ENCODE measurements at places on chromosomes 1 and 21. TPM values are rescaled to one million over a fixed set of nuclear protein-coding genes. Genes with fewer than 3 reads are reported as not detected.
A peak's percentile ranks its signal among the peaks of the same experiment; 100 is the strongest.

- no peak for DNase-seq
These were observed 497 bp upstream of the FUCA1 start for GRCh38 chr1:23868557-23869016.

- DNase-seq, result no peak
These were observed 98.0 kb downstream of the KCNH1 start for GRCh38 chr1:211035821-211036380.

NTNG1 gene
- total RNA-seq, result 42.3 TPM

GRCh38 chr1:152411134-152411533, 2.9 kb downstream of the CRNN start:
- DNase-seq, result no peak

- no peak for DNase-seq
These were observed 36.4 kb upstream of the JAK1 start for GRCh38 chr1:65002508-65003315.

GRCh38 chr1:8976896-8977450, 31.3 kb downstream of the CA6 start:
- no peak for DNase-seq

- no peak for DNase-seq
These were observed 16.0 kb downstream of the ITPKB start for GRCh38 chr1:226722901-226723656.

DNA sequence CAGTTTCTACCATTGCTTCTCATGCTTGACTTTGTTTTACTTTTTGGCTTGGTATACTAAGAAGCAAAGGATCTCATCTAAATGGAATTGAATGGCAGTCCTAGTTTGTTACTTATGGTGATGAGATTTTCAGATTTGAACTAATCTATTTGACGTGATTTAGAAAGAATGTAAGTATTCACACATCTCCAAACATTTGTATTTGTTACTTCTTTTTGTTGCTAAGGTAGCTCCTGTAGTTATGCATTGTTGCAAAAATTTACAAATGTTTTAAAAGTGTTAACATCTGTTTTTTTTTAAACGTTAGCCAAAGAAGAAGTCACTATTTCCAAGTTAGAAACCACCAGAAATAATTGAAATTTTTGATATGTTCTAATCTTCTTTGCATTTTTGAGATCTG, 222.5 kb downstream of the RPS6KC1 start:
- DNase-seq, result no peak

ORC1 gene
- 1.6 TPM for total RNA-seq

CELSR2 gene
- 4.3 TPM for total RNA-seq

DNA sequence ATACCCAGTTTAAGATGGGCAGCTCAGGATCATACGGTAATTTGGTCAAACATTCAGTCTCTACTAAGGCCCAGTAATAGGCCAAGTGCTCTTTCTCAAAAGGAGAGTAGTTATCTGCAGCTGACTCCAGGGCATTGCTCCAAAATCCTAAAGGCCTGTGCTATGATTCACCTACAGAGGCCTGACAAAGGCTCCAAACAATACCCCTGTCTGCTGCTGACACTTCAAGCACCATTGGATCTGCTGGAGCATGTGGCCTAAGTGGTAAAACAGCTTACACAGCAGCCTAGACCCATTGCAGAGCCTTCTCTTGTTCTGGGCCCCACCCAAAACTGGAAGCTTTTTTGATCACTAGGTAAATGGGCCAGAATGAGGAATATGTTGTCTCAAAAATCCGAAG, 22.8 kb downstream of the SLAMF7 start:
- no peak for DNase-seq

DNA sequence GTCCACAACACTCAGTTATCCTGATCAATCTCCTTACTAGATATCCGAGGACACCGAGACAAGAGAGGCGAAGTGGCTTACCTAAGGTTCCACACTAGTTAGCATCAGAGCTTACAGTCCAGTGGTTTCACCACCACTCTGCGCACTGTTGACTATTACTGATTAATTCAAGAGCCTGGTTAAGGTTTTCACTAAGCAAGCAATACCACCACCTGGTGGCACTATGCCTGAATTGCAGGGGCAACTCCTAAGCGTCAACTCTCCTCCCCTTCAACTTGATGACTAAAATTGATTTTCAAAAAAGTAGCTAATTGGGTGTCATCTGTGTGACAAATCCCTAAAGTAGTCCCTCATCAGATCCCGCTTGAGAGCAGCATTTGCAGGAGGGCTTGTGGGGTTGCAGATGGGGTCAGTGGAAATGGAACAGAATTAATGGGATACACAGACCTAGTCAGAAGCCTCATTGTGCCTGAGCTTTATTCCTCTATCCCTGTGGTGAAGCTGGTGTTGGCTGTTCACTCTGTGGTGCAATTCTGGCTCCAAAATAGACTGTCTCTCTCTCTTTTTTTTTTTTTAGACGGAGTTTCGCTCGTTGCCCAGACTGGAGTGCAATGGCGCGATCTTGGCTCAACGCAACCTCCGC, 9.1 kb downstream of the TTC22 start:
- peak; percentile 20 for DNase-seq

GRCh38 chr1:20958430-20958829, 171.3 kb upstream of the HP1BP3 start:
- DNase-seq, result no peak

DNA sequence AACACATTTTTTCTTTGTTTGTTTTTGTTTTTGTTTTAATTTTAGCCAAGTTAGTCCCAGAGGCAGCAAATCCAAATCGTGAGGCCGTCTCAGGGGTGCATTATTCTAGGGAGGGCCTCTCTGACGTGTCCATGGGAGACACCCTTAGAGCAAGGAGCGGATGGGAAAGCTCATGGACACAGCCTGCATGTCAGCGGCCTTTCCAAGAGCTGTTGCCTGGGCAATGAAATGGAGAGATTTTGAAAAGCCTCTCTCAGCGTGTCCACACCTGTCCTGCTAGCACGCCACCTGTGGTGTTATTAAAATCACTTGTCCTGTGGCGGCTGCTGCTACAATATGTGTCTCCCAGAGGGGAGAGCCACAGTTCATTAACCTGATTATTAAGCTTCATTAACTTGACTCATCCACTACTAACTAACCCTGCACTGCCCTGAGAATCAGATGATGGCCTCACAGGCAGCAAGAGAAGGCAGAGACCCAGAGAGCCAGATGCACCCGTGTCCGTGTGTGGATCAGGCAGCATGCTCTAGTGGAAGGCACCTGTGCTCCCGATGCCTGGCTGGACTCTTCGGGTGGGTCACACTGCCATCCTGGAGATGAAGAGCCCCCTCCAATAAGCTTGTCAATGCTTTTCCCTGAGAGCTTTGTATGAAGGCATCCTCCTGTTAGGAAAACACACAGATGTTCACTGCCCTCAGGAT, 133.3 kb downstream of the PGBD5 start:
- no peak for DNase-seq

GRCh38 chr1:76021846-76022245, 52.7 kb upstream of the ST6GALNAC3 start:
- DNase-seq, result no peak

DNA sequence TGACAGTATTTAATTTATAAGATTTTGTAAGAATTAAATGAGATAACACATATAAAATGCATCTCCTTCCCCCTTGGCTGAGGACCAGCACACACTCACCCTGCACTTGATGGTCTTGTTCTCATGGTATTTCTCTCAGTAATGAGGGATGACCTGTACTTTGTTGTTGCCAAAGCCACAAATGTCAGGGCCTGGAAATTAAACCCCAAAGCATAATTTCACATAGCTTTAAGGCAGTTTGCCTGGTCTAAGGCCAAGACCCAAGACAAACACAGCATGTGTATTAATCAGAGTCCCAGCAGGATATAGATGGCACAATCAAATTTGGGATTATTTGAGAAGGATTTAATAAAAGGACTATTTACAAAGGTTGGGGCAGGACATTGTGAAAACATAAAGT, 48.6 kb upstream of the EPS15 start:
- no peak for DNase-seq

MCOLN2 gene
- not detected for total RNA-seq

- no peak for DNase-seq
These were observed 45.5 kb downstream of the MRPL37 start for GRCh38 chr1:54245501-54245900.

DNA sequence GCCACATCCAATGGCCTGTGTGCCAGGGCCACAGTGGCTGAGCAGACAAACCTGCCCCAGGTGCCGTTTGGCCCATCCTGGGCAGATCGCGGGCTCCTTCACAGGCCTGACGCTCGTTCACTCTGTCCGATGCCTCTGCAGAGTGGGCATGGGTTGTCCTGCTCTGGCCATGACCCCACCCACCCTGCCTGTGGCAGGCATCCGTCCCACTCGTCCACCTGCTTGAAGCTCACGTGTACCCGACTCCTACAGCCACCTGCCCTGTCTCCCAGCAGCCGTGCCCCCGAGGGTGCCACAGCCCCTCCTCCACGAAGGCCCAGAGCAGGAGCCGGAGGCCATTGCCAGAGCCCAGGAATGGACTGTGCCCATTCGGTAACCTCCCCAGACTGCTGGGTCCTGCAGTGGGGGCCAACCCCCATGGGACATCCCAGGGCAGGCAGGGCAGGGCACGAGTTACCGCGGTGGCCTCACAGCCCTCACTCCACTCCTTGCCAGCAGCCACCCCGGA, 41.9 kb downstream of the TRIM11 start:
- DNase-seq, result no peak

LMOD1 gene
- not detected for total RNA-seq

DNA sequence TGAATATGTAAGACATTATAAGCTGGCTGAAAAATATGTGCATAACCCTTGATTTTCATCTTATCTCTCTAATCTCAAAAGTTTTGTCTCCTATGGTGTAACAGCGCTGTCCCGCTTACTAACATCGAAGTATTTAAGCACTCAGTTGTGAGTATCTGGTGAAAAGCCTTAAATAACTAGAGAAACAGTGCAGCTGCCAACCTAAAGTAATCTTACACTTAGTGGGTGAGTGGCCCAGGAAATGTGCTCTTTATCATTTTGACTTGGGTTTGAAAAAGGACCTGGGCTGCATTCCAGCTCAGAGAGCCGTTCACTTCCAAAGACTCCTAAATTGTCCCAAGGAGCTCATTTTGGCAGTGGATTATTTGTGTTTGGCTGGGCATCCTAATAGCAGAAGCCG, 225.9 kb downstream of the SPATA17 start:
- no peak for DNase-seq

SFN gene
- not detected for total RNA-seq

GRCh38 chr1:8506995-8507615, 189.2 kb downstream of the SLC45A1 start:
- DNase-seq, result no peak

DNA sequence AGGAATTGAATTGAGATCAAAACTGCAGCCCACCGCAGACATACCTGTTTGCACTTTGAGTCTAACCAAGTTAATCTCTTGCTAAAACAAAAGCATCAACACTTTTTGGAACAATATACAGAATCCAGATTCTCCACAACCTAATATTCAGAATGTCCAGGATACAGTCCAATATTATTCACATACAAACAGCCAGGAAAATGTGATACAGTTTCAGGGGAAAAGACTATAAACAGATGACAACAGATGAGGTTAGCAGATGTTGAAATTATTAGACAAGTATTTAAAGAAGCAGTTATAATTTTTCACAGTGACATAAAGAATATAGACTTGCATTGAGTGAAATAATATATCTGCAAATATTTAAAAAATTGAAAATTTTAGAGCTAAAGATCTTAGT, 678.1 kb upstream of the CXADR start:
- no peak for DNase-seq

GSTM2 gene
- 6.2 TPM for total RNA-seq

SPATA21 gene
- total RNA-seq, result not detected

CTSS gene
- 137 TPM for total RNA-seq

GRCh38 chr1:3349161-3349967, 105.1 kb upstream of the ARHGEF16 start:
- DNase-seq, result no peak

GRCh38 chr1:67642629-67643028, 42.4 kb upstream of the GADD45A start:
- no peak for DNase-seq

DNAJC6 gene
- total RNA-seq, result 3.3 TPM

FHL3 gene
- 55.4 TPM for total RNA-seq

DNA sequence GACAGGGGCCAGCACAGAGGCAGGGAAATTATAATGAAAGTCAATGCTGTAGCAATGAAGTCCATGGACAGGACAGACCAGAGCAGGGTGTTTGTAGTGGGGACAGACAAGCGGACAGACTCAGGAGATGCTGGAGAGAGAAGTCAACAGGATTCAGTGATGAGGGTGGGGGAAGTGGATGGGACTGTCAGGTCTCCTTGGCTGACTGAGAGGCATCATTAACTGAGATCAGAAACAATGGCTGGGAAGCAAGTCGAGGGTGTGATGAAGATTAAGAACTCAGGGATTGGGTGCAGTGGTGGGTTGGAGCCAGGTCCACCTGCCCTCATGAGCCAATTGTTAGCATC, 25.5 kb downstream of the CD58 start:
- DNase-seq, result no peak

EPHB2 gene
- 71.1 TPM for total RNA-seq

DNA sequence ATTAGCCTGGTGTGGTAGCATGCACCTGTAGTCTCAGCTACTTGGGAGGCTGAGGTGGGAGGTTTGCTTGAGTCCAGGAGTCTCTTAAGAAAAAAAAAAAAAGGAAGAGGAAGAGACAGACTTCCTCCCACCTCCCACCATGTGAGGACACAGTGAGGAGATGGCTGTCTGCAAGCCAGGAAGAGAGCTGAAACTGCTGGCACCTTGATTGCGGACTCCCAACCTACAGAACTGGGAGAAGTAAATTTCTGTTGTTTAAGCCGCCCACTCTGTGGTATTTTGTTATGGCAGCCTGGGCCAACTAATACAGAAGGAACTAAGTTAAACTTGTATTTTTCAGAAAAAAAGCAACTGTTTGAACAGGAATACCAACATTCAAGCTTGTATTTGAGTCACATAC, 21.7 kb downstream of the DOP1B start:
- no peak for DNase-seq

DNA sequence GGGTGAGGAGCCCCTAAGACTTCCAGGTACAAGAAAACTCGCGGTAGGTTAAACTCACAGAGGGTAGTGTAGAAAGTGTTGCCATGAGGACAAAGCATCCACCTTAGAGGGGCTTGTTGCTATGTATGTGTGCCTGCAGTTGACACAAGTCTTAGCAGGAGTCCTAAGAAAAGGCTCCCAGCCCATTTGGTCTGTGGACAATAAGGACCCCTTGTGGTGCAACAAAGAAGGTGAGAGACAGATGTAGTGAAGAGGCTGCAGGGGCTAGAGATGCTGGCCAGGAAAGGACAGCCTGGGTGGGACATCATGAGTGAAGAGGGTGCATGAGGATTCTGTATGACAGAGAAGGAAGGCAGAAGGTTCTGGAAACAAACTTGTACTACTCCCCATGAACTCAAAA, 36.3 kb upstream of the IL10 start:
- DNase-seq, result no peak

RPTN gene
- total RNA-seq, result not detected

RGSL1 gene
- total RNA-seq, result not detected

DNA sequence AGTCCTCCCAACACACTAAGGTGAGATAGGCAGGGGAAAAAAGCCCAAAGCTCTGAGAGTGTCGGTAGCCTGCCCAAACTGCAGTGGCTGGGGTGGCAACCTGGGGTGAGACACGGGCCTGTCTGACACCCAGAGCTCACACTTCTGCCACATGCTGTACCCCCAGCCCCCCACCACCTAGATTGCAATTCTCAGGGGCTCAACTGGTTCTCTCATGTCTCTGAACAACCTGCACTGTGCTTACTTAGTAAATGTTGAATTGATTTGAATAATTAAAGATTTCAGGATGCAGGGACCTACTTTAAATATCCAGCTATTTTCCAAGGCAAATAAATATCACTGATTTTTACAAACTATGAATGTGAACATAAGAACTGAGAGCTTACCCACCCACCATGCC, 115.5 kb downstream of the EDEM3 start:
- no peak for DNase-seq

TPTE gene
- not detected for total RNA-seq

GRCh38 chr1:147902253-147902845, at the start of gene GJA8:
GJA8 (plus strand) TSS chr1:147902795; CDS start chr1:147907956, 5,161 bp downstream.
- no peak for DNase-seq
